GM13976 (cell line): ENCODE measurements at places on chromosomes 6 and 20.

- DNase-seq: no peak
These were observed 46.4 kb downstream of the PRL start for GRCh38 chr6:22250486-22250885.

DNA sequence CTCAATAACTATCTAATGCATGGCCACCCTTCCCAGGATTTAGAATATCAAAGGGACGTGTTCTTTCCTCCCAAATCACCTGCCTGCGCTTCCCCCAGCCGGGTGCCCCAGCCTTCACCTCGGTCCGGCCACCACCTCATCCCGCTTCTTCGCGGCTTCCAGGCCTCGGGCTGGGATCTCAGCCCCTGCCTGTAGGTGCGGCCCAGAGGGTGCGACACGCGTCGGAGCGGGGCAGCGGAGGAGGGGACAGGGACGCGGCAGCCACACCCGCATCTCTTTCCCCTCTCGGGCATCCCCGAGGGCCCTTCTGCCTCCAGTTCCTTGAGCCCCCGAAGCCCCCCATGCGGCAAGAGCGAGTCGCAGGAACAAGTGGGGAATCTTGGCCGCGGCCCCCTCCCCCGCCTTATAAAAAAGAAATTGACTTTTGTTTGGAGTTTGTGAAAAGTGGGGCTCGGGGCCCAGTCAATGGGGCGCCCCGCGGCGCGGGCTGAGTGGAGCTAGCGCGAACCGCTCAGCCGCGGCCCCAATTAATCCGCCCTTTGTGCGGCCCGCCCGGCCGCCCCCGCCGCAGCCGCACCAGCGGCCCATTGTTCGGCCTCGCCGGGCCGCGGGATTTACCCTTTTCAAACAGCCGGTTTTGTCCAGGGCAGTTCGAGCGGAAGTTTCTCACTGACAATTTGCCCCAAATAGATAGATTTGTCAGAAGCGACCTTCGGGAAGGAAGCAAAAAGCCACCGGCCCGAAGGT lies 8.4 kb upstream of the NR2E1 start:
- peak; percentile 61 for DNase-seq

DNA sequence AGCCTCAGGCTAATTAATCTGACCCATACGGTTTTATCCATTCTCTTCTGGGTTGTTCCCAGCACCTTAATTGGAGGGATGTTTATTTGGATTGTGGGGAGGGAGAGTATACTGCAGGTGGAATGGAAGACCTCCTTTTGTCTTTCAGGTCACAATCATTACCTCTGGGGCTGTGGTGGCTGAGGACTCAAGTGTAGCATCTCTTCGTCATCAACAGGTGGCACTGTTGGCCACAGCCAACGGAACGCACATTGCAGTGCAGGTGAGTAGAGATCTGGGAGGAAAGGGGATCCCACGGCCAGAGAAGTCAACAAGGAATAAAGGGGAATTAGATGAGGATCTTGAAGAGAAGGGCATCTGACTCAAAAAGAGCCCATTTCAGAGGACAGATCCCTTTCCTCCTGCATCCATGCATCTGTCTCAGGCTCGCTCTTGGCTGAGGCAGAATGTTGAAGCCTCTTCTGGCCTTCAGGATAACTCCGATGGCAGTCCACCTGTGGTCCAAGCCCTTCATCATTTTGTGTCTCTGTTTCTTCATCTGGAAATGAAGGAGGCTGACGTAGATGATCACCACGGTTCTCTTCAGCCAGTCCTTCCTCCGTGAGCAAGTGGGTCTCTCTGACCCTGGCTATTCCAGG lies 3.2 kb upstream of the DEF6 start:
- DNase-seq: peak; percentile 80

- no peak for DNase-seq
These were observed 1.5 kb upstream of the PHIP start for GRCh38 chr6:79079561-79080041.
